Activated CD8-positive, alpha-beta T cell treated with anti-CD3 and anti-CD28 coated beads, Interleukin-2, amount 10 ng/mL, durations not matched to agents 7 days and 5 days (primary cell): ENCODE measurements at places on chromosomes 2 and 18. TPM values are rescaled to one million over a fixed set of nuclear protein-coding genes. Genes with fewer than 3 reads are reported as not detected.

Gene UNC80
- total RNA-seq, result not detected

Gene TLX2
- 0.34 TPM for total RNA-seq

Gene CUL3
- total RNA-seq, result 82.0 TPM

Gene SMCHD1
- 137 TPM for total RNA-seq

DNA sequence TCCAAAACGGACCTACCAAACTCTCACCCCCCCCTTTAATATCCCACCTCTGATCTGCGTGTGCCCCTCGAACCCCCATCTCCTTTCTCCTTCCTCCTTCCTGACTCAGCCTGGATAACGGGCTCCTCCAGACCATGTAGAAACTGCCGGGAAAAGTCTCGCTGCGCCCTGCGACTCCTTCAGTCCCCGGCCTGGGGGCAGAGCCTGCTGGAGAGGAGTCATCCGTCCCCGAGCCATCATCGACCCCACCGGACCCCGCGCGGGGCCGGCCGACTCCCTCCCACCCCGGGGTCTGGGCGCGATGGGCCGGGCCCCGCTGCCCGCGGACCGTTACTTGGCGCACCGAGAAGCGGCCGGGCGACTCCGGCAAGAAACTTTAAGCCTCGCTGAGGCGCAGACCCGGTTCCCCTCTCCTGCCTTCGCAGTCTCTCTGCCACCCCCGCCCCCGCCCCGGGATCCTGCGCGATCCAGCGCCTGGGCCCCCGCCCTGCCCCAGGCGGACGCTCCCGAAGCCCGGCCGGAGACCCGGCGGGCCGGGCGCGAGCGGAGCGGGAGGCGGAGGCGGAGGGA lies 3.4 kb downstream of the ZEB2 start:
- peaks cover 43% of the 10 kb centered on the region for H3K27me3 ChIP-seq
- no peak for DNase-seq
- H3K4me1 ChIP-seq, result peaks cover 14% of the 10 kb centered on the region
- peak overlapping the region; percentile 48 for H3K27ac ChIP-seq
- H3K4me3 ChIP-seq, result peak overlapping the region; percentile 80
- peaks cover 2% of the 10 kb centered on the region for H3K36me3 ChIP-seq

DNA sequence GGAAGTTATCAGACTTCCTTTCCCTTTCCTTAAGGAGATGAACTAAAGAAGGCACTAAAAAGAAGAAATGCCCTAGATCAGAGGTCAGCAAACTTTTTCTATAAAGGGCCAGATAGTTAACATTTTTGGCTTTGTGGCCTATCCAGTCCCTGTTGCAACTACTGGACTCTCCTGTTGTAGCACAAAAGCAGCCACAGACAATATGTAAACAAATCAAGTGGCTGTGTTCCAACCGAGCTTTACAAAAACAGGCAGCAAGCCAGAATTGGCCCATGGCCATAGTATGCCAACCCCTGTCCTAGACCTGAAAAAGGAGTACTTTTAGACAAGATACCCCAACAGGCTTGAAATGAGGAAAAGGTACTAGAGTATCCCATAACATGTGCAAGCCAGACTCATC lies 10.9 kb downstream of the NHEJ1 start:
- no peak overlapping the region for H3K4me3 ChIP-seq
- H3K36me3 ChIP-seq, result peaks cover 23% of the 10 kb centered on the region
- no peak for DNase-seq
- no peaks in the 10 kb centered on the region for H3K27me3 ChIP-seq

DNA sequence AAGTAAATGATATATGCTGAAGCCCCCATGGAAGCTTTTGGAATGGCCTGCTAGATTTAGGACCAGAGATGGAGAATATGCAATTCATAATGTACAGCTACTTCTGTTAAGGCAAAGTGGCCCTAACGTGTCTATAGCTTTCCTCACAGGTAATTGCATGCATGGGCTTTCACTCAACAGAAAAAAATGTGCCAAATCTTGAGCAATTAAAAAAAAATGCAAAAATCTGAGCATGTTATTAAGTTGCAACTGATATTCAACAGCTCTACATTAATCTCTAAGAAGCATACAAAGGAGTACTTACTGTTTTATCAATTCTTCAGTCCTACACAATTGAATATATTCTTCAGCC lies 79.6 kb downstream of the EFEMP1 start:
- no peak overlapping the region for H3K27ac ChIP-seq
- no peak for DNase-seq
- H3K27me3 ChIP-seq, result no peaks in the 10 kb centered on the region
- no peak overlapping the region for H3K4me3 ChIP-seq
- H3K36me3 ChIP-seq, result no peaks in the 10 kb centered on the region
- no peaks in the 10 kb centered on the region for H3K4me1 ChIP-seq

GRCh38 chr18:43581936-43582519 lies 304.7 kb upstream of the SYT4 start:
- no peak overlapping the region for H3K4me3 ChIP-seq
- H3K27me3 ChIP-seq, result no peaks in the 10 kb centered on the region
- H3K27ac ChIP-seq, result no peak overlapping the region
- no peak for DNase-seq
- H3K4me1 ChIP-seq, result no peaks in the 10 kb centered on the region
- no peaks in the 10 kb centered on the region for H3K36me3 ChIP-seq

DNA sequence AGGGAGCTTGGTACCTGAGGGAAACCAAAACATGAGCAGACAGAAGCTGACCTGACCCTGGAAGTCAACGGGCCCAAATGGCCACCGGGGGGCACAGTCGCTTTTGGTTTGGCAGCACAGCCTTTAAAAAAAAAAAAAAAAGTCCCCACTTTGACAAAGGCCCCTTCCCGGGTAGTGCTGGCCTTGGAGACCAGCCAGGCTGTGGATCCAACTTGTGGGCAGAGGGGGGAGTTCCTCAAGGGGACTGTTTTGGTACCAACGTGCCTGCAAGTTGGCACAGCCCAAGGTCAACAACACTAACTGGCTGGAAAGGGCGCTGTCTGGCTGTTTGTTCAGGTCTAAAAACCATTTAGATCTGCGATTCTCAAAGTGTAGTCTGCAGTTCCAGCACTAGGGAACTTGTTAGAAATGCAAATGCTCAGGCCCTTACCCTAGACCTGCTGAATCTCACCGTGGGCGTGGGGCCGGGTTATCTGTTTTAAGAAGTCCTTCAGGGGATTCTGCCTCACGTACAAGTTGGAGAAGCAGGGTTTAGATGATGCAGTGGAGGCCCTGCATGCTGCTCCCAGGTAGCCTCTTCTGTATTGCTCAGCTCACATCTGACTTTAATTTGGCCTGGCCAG lies 83.0 kb downstream of the LPIN1 start:
- H3K27ac ChIP-seq, result peak overlapping the region; percentile 91
- H3K4me1 ChIP-seq, result peaks cover 65% of the 10 kb centered on the region
- peak; percentile 83 for DNase-seq
- H3K36me3 ChIP-seq, result peaks cover 37% of the 10 kb centered on the region
- peak overlapping the region; percentile 69 for H3K4me3 ChIP-seq
- peaks cover 7% of the 10 kb centered on the region for H3K27me3 ChIP-seq

GRCh38 chr2:121805766-121806143 lies 50.3 kb downstream of the TSN start:
- H3K4me3 ChIP-seq, result no peak overlapping the region
- DNase-seq, result no peak
- peaks cover 7% of the 10 kb centered on the region for H3K4me1 ChIP-seq
- no peaks in the 10 kb centered on the region for H3K36me3 ChIP-seq
- H3K27me3 ChIP-seq, result peaks cover 19% of the 10 kb centered on the region

GRCh38 chr18:51138936-51139335 lies 58.5 kb downstream of the MEX3C start:
- H3K27ac ChIP-seq, result no peak overlapping the region
- no peaks in the 10 kb centered on the region for H3K36me3 ChIP-seq
- H3K4me1 ChIP-seq, result no peaks in the 10 kb centered on the region

DNA sequence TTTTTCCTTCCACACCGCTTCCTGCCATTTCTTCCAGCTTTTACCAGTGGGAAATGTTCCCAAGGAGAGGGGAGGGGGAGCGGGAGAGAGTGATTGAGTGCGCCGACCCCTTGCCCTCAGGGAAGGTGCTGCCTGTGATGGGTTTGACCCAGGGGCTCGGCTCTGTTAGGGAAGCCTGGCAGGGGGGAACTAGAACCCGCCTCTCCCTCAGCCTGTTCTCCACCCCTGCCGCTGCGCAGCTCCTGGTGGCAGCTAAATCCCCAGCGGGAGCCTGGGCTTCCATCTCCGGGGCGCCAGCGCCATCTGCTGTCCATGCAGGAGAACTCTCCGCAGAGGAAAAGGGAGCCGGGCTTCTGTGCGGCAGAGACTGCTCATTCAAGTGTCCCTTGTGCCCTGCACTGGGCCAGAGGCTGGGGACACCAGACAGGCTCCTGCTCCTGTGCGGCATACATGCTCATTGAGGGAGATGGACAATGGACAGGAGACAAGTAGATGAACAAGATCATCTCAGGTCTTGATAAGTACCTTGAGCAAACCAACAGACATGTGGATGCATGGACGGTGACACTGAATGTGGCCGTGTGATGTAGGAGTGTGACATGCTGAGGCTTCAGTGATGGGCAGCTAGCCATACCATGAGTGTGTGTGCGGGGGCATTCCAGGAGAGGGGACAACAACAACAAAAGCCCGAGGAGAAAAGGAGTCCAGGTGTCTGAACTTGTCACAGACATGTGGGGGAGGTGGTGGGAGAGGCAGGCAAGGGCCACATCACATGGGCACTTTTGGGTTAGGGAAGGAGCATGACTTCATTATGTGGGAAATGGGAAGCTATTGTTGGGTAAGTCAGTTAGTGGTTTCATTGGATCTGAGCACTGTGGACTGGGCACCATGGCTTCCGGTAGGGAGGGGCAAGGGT lies 13.3 kb downstream of the CHPF start:
- DNase-seq, result peak; percentile 87
- no peak overlapping the region for H3K27ac ChIP-seq
- H3K36me3 ChIP-seq, result no peaks in the 10 kb centered on the region
- no peak overlapping the region for H3K4me3 ChIP-seq

- peak; percentile 40 for DNase-seq
- peaks cover 6% of the 10 kb centered on the region for H3K4me1 ChIP-seq
- H3K27me3 ChIP-seq, result no peaks in the 10 kb centered on the region
- peaks cover 13% of the 10 kb centered on the region for H3K36me3 ChIP-seq
- H3K27ac ChIP-seq, result no peak overlapping the region
Measured at GRCh38 chr2:127355407-127356008, 32.3 kb downstream of the MAP3K2 start.

- H3K4me1 ChIP-seq, result no peaks in the 10 kb centered on the region
- H3K36me3 ChIP-seq, result peaks cover 4% of the 10 kb centered on the region
- no peaks in the 10 kb centered on the region for H3K27me3 ChIP-seq
Measured at GRCh38 chr2:253202-253638, 10.6 kb downstream of the SH3YL1 start.

DNA sequence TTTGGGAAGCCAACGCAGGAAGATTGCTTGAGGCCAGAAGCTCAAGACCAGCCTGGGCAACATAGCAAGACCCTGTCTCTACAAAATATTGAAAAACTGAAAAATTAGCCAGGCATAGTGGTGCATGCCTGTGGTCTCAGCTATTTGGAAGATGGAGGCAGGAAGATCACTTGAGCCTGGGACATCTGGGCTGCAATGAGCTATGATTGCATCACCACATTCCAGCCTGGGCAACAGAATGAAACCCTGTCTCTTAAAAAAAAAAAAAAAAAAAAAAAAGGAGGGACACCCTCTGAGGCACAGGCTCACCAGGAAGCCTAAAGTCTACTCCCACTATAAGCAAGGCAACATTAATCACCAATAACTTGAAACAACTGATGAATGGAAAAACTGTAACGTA lies 151.1 kb downstream of the CCDC148 start:
- no peak overlapping the region for H3K27ac ChIP-seq
- no peak for DNase-seq
- no peaks in the 10 kb centered on the region for H3K27me3 ChIP-seq

GRCh38 chr2:61952288-61952687 lies 46.8 kb downstream of the COMMD1 start:
- DNase-seq, result no peak
- H3K36me3 ChIP-seq, result peaks cover 3% of the 10 kb centered on the region
- H3K27ac ChIP-seq, result no peak overlapping the region
- no peak overlapping the region for H3K4me3 ChIP-seq

DNA sequence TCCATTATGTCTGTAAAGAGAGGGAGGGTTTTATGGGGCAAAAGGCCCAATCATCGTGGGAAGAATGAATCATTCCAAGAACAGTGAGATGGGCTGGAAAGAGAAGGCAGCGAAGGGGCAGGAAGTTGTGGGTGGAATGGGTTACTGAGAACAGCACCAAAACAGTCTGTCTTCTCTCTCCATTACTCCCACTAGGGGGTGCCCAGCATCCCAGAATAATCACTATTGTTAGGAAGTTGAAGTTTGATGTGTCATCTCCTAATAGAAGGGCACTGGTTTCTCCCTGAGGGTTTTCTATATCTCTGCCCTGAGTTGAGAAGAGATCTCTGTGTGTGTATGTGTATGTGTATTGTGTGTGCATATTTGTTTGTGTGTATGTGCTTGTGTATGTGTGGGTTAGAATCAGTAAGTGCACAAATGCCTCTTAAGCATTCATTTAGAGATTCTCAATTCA lies 76.6 kb upstream of the MAP4K3 start:
- no peaks in the 10 kb centered on the region for H3K27me3 ChIP-seq
- no peak overlapping the region for H3K27ac ChIP-seq
- H3K4me1 ChIP-seq, result peaks cover 22% of the 10 kb centered on the region

DNA sequence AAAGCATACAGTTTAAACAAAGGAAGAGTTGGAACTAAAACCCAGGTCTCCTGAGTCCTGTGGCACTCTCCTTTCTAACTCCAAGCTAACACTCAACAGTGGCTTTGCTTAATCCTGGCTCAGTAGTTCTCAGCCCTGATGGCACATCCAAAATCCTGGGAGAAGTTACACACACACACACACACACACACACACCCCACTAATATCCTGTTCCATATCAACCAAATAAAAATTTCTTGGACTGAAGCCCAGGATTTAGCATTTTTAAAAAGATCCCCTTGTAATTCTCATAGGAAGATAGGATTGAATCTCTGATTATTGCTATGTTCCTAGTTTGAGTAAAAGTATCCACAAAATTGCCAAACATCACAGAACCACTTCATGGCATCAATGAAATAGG lies 136.1 kb upstream of the RIOK3 start:
- H3K27me3 ChIP-seq, result no peaks in the 10 kb centered on the region
- no peak for DNase-seq
- H3K4me3 ChIP-seq, result no peak overlapping the region

- H3K4me1 ChIP-seq, result no peaks in the 10 kb centered on the region
- no peak overlapping the region for H3K27ac ChIP-seq
- H3K36me3 ChIP-seq, result no peaks in the 10 kb centered on the region
- DNase-seq, result no peak
Measured at GRCh38 chr18:59015531-59016152, 124.0 kb upstream of the SEC11C start.

DNA sequence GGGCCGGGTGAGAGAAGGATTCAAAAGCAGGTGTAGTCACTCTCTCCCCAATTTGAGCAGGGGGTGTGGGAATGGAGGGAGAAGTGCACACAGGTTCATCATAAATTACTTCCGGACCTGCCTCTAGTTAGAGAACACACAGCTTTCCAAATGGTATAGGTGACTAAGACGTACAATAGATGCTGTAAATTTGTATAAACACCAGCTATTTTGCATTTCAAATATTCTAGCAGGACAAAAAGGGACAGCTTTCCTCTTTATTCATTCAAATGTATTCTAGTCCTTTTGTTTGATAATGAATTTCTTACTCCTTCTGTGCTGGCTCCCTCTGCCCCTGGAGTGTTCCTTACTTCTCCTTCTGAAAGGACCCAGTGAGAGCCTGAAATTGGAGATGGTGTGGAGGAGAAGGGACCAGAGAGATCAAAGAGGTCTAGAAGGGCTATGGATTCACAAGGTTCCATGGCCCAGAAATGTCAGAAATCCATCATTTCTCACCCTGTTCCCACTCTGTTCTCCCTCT lies 53.2 kb upstream of the SH3BP4 start:
- H3K4me1 ChIP-seq, result no peaks in the 10 kb centered on the region
- H3K27me3 ChIP-seq, result no peaks in the 10 kb centered on the region
- DNase-seq, result no peak
- no peak overlapping the region for H3K4me3 ChIP-seq
